ENCODE measurements at places on chromosomes 11 and 22.

- no peak for DNase-seq
These were observed 42.6 kb downstream of the SLN start for GRCh38 chr11:107669191-107669740.

- DNase-seq = no peak
These were observed 61.9 kb downstream of the EHF start for GRCh38 chr11:34682825-34683224.

GRCh38 chr11:75145972-75146519 is 4.9 kb upstream of the SLCO2B1 start:
- no peak for DNase-seq

DNA sequence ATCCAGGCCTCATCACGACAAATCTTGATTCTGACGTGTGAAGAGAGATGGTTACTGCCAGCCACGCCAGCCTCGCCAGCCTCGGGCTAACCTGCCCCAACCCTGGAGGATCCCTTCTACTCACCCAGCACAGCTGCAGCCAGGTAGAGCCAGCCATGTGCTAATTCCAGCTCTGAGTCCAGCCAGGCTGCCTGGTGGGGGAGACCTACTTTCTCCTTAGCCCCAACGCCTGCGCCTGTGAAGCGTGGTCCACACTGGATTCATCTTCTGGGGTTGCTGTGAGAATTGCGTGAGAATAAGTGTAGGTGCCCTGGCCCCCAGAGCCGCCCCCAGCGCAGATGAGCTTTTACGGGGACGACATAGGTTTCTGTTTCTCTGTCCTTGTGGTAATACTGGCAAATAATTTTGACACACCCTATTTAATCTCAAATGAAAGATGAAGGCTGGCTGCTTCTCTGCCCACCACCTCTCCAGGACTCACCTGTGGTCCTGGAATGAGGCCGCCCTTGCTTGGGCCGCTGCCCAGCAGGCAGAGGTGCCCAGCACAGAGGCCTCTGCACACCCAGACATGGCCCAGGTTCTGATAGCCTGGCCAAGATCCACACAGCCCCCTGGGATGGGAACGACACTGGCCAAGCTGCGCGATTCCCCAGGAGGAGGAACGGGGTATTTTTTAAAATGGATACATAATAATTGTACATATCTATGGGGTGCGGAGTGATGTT is 528.4 kb downstream of the TBC1D22A start:
- DNase-seq = no peak

DNA sequence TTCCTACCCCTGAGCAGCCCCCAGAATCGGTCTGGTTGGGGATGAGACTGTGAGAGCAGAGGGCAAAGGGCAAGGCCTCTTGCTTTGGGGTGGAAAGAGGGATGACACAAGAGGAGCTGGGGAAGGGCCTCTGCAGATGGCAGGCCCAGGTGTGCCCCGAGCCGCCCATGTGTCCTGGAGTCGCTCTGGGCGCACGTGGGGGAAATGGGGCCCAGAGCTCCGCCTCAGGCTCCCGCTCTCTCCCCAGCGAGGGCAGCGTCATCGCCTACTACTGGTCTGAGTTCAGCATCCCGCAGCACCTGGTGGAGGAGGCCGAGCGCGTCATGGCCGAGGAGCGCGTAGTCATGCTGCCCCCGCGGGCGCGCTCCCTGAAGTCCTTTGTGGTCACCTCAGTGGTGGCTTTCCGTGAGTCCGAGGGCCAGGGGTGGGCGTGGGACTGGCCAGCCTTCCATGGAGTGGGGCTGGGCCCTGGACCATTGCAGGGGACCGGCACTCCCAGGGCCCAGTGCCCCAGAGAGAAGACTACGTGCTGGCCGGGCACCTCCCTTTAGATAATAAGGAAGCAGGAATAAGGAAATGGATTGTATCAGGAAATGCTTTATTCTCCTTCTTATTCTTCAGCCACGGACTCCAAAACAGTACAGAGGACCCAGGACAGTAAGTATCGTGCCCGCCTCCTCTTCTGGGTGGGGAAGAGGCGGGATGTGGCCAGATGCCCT is 30.1 kb downstream of the ST14 start:
- no peak for DNase-seq

- no peak for DNase-seq
These were observed 139.0 kb downstream of the UVRAG start for GRCh38 chr11:75954039-75954438.

- DNase-seq = no peak
These were observed 21.7 kb upstream of the PDGFB start for GRCh38 chr22:39266398-39267030.

DNA sequence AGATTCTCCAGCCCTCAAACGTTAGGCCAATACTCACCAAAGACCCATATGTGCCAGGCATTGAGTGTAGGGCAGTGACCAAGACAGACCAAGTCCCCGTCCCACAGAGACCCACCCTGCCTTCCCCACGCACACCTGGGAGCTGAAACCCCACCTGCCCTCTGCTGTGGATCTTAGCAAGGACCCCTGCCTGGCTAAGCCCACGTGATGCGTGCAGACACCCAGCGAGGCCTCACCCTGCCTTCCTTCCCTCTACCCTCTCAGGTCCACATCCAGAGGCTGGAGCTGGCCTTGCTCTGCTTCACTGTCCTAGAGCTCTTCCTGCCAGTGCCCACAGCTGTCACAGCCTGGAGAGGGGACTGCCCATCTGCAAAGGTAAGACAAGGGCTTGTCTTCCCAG is 10.2 kb downstream of the MS4A10 start:
- DNase-seq = no peak

- DNase-seq = no peak
These were observed 612.5 kb upstream of the LUZP2 start for GRCh38 chr11:23884341-23884740.

GRCh38 chr11:15145151-15145550 is 30.4 kb downstream of the INSC start:
- DNase-seq = no peak

GRCh38 chr11:83477772-83478171 is 191.6 kb upstream of the CCDC90B start:
- DNase-seq = no peak

DNA sequence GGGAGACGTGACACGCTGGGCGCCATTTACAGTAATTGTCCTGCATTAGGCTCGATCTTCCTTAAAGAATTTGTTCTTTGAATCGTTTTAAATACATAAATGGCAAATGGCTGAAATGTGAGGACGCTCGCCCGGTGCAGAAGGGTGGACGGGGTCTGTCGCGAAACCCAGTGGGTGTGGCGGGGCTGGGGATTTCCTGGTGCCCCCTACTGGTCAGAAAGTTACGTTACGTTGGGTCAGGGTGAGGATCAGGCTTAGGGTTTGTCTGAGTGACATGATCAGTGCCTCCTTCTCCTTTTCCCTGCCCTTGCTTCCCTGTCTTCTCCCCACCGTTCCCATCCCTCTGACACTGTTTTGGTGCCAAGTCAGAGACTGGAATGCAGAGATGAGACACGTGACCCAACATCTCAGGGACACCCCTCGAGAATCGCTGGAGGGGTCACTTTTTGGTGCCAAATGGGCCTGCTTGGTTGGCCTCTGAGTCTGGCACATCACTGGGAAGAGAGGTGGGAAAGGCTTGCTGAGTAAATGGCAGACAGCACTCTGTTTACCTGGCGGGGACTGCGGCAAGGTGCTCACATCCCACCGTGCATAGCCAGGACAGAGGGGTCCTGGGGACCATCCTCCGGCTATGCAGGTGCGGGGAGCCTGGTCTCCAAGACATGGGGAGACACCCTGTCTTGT is 1107.6 kb downstream of the BRD1 start:
- DNase-seq = no peak

- no peak for DNase-seq
These were observed 212.6 kb downstream of the DBX1 start for GRCh38 chr11:19947537-19948114.

DNA sequence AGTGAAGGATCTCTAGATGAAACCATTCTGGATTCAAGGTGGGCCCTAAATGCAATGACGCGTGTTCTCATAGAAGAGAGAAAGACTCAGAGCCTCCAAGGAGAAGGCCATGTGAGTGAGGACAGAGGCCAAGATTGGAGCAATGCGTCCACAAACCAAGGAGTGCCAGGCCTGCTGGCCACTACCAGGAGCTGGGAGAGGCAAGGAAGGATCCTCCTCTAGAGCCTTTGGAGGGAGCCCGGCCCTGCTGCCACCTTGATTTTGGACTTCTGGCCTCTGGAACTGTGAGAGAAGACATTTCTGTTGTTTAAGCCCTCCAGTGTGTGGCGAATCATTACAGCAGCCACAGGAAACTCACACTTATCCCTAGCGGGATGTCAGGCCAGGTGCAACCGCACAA is 52.7 kb upstream of the SHANK2 start:
- DNase-seq = no peak

DNA sequence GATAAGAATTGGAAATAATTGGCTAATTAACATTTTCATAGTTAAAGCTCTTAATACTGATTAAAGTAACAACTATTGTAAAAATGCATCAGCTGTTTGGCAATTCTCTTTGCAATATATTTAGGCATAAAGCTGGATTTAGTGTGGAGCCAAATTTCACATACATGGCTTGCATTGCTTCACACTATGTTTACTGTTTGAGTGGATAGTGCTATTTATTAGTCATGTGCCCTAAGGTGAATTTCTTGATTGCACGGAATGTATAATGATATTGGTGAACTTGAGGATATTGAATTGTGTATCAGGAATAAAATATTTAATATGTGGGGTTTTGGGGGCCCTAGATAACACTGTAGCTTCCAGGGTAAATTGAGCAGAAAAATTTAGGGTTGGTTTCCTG is 100.9 kb downstream of the AASDHPPT start:
- no peak for DNase-seq

GRCh38 chr11:61150706-61151544 is 10.3 kb downstream of the VPS37C start:
- DNase-seq = no peak

DNA sequence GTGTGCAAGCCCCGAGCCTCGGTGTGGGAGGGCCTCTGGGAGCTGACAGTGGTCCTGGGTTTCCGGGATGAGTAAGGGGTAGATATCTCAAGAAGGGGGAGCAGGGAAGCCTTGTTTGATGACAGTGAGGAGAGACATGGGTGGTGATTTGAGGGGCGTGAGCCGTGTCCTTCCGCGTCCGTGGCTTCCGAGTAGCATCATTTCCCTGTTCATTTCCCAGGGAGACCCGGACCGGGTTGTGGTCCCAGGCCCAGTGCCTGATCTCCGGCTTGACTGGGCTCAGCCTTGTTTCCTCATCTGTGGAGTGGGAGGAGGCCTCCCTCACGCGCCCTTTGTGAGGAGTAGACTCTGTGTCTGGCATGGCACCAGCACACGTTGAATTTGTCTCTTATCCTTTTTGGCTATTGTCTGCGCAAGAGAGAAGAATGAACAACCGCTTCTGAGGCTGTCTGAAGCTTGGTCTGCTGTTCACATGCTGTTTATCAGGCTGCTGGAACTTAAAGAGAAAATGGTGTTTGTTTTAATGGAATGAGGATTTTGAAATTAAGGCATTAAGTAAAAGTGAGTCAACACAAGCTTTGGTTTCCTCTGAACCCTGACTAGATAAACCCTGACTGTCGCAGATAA is 348.5 kb downstream of the TBC1D22A start:
- no peak for DNase-seq

DNA sequence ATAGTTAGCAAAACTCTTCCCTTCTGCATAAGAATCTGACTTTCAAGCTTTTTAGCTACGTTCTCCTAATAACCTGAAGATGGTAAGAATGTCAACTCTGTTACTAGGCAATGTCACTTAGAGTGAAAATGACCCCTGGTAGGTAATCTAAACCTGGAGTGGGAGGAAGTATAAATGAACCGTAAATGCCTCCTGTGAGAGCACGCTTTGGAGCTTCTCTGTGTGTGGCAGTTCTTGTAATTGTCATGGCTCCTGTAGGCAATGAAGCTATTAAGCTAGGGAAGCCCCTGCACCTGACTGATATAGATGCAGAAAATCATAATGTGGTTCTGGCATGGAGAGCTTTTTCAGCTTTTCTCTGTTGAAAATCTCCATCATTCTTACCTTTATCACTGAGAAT is 29.4 kb downstream of the CALCA start:
- no peak for DNase-seq

DNA sequence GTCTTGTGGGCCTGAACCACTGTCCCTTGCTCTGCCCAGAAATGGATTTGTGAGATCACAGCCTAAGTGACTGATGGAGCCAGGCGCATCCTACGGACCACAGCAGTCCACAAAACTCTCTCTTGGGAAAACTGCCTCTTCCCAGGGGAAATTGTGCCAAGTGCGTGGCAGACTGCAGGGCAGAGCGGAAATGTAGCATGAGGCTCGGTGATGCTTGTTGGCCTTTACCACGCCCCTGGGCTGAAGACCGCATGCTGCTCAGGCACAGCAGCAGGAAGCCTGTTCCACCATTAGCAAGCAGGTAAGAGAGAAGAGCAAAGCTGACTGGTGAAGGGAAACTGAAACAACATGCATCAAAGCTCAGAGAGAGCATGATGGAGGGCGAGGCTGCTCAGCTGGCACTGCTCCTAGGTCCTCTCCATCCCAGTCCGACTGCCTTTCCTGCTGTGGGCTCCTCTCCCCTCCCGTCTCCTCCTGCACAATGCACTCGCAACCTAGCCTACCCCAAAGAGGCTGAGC is 26.5 kb upstream of the SCARF2 start:
- no peak for DNase-seq

GRCh38 chr11:17498058-17498457 is 21.4 kb upstream of the ABCC8 start:
- no peak for DNase-seq

GRCh38 chr11:108472681-108473080 is 5.4 kb upstream of the C11orf65 start:
- DNase-seq = no peak

DNA sequence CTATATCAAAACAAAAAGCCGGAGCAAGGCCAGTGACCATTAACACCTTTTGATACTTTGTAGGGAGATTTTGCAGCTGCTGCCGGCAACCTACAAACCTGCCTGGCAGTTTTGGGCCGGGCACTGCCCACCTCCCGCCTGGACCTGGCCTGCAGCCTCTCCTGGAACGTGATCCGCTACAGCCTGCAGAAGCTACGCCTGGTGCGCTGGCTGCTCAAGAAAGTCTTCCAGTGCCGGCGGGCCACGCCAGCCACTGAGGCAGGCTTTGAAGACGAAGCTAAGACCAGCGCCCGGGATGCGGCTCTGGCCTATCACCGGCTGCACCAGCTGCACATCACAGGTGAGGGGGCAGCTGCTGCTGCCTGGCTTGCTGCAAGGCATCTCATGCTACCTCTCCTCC is 34.2 kb downstream of the SHISA8 start:
- DNase-seq = no peak

GRCh38 chr11:60931917-60932316 is 7.7 kb downstream of the TMEM132A start:
- no peak for DNase-seq

Data from fibroblast of skin of left biceps (primary cell).